ENCODE measurements at places on chromosomes 13 and 19.

DNA sequence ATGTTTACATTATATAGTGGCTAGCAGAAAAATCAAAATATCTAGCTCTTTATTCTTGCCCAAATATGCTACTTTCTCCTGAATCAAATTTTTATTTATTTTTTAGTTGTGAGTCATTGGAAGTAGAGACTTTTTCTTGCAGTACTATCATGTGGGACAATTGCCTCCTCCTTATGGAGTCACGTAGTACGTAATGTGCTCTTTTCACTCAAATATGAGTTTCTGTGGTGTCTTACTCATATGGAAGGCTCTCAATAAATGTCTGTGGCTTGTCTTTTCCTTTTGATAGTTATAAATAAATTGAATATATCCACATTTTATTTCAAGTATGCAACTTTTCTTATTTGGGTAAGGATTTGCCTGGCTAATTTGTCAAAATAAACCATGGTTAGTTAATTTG, 1411.0 kb upstream of the SLC10A2 start:
- no peak for DNase-seq

- DNase-seq = no peak
Measured at GRCh38 chr13:29791997-29792780, 58.2 kb downstream of the UBL3 start.

GRCh38 chr19:46017874-46018675, 4.8 kb downstream of the PGLYRP1 start:
- no peak for DNase-seq

DNA sequence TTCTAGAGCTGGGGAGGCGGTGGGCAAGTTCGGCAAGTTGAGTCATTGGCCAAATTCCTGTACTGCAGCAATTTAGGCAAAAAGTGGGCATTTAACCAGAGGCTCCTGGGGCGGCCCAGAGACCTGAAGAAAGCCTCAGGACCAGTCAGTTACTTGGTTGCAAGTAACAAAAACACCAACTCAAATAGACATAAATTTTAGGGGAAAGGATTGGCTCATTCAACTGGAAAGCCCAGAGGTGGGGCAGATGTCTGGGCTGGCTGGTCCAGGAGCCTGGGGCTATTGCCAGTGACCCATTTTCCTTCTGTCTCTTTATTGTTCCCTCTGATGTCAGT, 97.1 kb downstream of the SIPA1L3 start:
- no peak for DNase-seq

DNA sequence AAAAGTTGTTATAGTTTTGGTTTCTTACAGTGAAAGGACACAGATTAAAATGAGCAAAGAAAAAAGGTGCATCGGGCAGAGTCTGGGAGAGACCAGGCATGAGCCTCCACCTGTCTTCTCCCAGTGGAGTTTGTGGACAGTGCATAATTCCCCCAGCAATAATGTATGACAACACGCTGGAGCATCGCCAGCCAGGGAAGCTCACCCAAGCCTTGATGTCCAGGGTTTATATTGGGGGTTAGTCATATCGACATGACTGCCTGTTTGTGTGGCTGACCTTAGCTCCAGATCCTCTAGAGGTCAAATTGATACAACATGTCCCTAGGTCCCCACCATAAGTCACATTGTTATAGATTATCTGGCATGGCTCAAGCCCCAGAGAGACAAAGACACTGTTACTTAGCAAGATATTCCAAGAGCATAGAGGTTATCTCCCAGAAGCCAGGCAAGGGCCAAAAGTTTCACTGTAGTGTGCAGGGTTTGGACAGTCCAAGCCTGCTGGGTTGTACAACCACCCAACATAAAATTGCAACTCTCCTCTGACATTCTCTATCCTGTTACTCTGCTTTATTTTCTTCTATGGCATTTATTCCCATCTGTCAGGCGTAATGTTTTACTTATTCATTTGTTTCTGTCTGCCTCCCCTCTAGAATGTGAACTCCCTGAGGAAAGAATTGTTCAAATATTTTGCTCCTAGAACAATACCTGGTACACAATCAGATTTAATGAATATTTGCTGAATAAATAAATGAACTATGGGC, 5.6 kb upstream of the KLK13 start:
- no peak for DNase-seq

GRCh38 chr19:7888826-7889217, 512 bp downstream of the LRRC8E start:
- no peak for DNase-seq

GRCh38 chr13:78657699-78658629, 991 bp downstream of the OBI1 start:
- no peak for DNase-seq
